T-helper 22 cell (primary cell): ENCODE measurements at places on chromosomes 16 and 17.

DNA sequence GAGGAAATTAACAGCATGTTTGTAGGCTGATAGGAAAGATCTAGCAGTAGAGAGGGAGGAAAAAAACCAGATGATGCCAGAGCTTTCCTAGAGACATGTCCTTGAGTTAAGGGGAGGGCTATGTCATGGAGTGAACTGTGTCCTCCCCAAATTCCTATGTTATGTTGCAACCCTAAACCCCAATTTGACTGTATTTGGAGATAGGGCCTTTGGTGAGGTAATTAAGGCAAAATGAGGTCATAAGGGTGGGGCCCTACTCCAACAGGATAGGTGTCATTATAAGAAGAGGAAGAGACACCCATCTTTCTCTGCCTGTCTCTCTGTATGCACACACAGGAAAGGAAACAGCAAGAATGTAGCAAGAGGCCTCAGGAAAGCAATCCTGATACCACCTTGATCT lies 195.3 kb upstream of the AXIN2 start:
- DNase-seq: no peak

DNA sequence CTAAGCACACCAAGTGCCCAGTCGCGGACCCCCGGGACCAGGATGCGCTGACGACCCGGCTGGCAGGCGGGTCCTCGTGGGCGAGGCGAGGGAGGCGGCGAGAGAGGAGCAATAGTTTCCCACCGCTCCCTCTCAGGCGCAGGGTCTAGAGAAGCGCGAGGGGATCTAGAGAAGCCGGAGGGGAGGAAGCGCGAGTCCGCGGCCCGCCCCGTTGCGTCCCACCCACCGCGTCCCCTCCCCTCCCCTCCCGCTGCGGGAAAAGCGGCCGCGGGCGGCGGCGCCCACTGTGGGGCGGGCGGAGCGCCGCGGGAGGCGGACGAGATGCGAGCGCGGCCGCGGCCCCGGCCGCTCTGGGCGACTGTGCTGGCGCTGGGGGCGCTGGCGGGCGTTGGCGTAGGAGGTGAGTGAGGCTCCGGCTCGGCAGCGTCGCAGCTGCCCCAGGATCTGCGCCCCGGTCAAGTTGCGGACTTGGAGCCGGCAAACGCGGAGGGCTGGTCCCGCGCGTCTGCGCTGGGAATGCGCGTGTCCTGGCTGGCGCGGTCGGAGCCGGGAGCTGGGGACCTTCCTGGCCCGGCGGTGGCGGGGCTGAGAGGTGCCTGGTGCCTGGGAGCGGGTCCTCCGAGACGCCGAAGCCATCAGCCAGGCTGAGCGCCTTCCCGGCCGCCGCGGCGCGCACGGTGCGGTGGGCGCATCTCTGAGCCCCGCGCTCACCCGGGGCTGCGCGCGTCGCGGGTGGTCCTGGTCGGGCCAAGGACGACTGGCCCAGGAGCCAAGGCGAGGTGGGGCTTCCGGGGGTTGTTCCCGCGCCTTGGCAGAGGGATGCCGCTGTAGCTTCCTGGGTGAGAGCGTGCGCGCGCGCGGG lies at the start of gene ITGB3:
ITGB3 (plus strand) TSS at position 287 of the 862 bp plus-strand sequence; CDS start at position 322, 35 bp downstream.
- DNase-seq: peak; percentile 25

DNA sequence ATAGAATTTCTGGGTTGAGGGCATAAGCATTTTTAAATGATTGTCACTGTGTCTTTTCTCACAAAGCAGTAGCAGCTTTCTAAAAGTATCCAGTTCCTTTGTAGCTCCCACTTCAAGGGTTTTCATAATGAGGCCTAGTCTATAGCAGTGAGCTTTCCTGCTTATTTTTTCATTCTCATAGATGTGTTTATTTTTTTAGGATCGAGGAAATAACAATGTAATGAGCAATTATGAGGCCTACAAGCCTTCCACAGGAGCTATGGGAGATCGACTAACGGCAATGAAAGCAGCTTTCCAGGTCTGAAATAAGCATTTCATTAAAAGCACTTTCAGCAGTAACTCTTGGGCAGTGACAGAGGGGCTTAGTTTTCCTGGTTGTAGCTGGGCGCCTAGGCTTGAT lies 10.6 kb upstream of the PSMC5 start:
- DNase-seq: no peak

DNA sequence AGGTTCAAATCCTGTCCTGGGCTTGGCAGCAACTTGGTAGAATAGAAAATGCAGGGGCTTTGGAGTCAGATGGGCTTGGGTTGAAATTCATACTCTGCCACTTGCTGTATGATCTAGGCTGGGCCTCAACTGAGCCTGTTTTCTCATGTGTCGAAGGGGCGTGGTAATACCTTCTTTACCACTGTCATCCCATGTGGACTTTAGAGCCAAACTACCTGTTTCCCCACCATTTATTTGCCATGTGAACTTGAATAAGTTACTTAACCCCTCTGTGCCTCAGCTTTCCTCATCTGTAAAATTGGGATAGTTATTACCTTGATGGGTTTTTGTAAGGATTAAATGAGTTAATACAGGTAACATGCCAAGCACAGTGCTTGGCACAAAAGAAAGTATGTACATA lies 106.0 kb downstream of the COPRS start:
- DNase-seq: no peak
